Activated CD8-positive, alpha-beta memory T cell treated with anti-CD3 and anti-CD28 coated beads for 24 hours (primary cell): ENCODE measurements at places on chromosomes 5 and 9.

DNA sequence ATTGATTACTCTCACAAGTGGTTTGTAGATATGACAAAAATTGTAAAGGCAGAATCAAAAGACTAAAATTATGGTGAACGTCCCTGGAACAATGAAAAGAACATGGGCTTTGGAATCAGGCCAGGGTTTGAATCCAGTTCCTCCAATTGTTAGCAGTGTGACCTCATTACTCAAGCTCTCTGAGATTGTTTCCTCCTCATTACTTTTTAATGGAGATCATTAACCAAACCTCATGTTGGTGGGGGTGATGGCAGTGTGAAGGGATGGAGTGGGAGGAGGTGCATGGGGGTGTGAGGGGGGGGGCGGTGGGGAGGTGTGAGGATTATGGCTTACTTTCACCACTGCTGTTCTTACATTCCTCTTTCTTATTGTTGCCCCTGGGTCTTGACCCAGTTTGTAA lies 44.1 kb upstream of the FOXE1 start:
- no peak for DNase-seq

GRCh38 chr5:148986636-148987035 lies 76.2 kb downstream of the SH3TC2 start:
- DNase-seq = no peak

- peak; percentile 35 for DNase-seq
Observed at GRCh38 chr5:178423431-178423830, 166.8 kb downstream of the COL23A1 start.

GRCh38 chr5:121182788-121183490 lies 668.7 kb upstream of the FTMT start:
- no peak for DNase-seq

DNA sequence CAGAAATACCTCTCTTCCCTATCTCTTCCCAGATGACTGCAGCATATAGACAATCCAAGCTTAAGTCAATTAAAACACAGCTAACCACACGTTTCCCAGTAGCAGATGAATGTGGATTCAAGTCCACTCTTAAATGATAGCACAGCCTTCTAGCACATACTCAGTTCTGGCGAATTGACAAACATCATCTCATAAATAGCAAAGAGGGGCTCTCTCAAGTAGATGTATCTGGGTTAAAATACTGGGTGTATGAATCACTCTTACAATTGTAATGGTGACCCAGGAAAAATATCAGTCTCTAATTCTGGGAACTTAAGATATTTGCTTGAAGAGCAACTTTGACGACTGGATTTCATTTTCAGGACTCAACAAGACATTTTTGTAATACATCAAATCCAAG lies 67.0 kb upstream of the HAPLN1 start:
- no peak for DNase-seq

- no peak for DNase-seq
Observed at GRCh38 chr5:112551419-112552032, 132.4 kb upstream of the EPB41L4A start.

GRCh38 chr5:141002605-141002965 lies 36.3 kb downstream of the PCDHAC2 start:
- DNase-seq = no peak

DNA sequence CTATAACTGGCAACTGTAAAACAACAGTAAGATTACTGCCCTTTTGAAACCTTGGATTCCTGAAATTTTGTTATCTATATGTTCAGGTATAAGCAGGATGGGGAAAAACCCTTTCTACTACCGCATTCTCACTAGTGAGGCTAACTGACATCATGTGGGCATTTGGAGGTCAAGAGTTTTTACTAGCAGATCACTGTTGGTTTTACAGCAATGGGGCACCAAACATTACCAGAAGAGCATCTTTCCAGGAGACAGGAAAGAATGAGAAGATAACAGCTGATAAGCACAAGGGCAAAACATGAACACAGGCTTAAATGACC lies 20.9 kb upstream of the TTC33 start:
- DNase-seq = no peak

DNA sequence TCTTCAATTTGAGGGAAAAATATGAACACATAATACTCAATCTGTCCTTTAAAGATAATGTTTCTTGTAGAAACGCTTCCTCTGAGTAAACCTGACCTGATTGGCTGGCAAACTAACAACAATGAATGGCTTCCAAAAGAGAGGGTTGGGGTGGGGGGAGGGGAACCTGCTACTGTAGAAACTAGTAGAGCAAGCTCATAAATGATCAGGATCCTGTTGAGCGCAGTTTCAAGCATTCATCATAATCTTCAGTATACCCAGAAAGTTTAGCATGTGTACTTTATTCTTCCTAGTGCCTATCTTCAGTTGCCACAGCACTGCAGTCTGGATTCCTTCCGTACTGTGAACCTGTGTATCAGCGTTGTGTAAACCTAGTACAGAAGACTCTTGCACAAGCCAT lies 63.0 kb upstream of the FCHO2 start:
- no peak for DNase-seq

DNA sequence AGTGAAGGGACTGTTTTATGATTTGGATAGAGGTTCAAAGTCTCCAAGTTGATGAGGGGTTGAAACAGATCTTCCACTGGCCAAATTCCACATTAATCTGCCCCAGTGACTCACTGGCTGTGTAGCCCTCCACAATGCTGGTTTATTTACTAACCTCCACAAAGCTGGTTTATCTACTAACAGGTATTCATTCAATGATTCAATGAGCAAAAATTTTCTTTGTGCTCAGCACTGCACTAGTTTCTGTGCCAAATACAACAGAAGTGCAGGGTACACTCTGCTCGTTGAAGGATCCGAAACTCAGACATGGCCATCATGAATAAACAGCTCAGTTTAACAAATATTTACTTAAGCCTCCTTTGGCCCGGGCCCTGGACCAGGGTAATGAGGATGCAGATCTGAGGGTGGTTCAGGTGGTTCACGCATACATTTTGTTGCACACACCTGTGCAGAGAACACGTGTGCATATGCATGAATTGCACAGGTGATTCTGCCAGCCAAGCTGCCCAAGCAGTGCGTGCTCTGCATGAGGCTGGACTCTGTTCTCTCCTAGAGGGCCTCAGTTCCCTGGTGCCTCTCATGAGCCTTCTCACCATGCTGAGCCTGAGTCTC lies 71.0 kb downstream of the SH3PXD2B start:
- DNase-seq = no peak

DNA sequence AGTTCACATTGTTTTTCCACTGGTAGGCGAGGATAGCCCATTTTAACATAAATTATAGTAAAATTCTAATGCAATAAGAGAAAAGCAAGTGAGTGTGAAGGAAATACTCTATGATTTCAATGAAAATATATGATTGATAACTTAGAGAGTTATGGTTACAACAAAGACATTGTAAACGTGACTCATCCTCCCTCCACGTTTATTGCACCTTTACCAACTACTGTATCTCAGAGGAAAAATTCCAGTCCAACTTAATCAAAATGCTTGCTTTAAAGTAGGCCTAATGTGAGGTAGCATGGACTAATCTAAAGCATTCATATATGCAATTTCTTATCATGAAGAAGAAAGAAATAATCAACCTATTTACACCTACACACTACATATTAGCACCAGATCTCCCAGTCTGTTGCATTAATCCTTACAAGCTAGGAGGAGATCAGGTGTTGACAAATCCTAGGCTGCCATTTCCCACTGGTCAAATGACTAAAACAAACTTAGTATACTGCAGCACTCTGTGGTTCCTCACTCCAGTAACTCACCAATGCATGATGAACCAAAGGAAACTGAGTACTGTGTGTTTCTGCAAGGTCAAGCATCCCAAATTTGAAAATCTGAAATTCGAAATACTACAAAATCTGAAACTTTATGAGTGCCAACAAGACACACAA lies 41.7 kb downstream of the ECPAS start:
- no peak for DNase-seq
